Nucleus accumbens (tissue), 56 donors: ENCODE measurements at places on chromosomes 5 and 9.

GRCh38 chr5:758698-759053 is 25.9 kb downstream of the ZDHHC11B start:
- DNase-seq: no peak

- DNase-seq: no peak
Observed at GRCh38 chr9:68895741-68896478, 118.0 kb downstream of the PRKACG start.

GRCh38 chr5:23405316-23406068 is 101.9 kb upstream of the PRDM9 start:
- DNase-seq: no peak

DNA sequence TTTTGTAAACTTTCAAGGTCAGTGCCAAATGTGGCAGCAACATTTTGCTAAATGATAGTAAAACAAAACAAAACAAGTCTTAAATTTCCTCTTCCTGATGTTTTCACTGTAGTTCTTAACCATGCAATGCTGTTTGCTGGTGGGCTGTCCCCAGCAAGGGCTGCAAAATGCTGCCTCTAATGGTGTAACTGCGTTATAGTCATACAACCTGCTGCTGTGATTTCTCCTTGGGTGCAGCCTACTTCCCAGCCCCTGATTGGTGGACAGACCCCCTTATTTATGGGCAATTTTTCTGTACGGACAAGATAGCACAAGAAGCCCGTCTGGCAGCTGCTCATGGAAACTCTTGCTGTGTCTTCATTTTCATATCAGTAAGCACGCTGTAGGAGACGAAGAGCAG is 26.6 kb upstream of the PIP5K1B start:
- DNase-seq: no peak

- DNase-seq: no peak
Observed at GRCh38 chr5:138033386-138033808, 518 bp upstream of the FAM13B start.

DNA sequence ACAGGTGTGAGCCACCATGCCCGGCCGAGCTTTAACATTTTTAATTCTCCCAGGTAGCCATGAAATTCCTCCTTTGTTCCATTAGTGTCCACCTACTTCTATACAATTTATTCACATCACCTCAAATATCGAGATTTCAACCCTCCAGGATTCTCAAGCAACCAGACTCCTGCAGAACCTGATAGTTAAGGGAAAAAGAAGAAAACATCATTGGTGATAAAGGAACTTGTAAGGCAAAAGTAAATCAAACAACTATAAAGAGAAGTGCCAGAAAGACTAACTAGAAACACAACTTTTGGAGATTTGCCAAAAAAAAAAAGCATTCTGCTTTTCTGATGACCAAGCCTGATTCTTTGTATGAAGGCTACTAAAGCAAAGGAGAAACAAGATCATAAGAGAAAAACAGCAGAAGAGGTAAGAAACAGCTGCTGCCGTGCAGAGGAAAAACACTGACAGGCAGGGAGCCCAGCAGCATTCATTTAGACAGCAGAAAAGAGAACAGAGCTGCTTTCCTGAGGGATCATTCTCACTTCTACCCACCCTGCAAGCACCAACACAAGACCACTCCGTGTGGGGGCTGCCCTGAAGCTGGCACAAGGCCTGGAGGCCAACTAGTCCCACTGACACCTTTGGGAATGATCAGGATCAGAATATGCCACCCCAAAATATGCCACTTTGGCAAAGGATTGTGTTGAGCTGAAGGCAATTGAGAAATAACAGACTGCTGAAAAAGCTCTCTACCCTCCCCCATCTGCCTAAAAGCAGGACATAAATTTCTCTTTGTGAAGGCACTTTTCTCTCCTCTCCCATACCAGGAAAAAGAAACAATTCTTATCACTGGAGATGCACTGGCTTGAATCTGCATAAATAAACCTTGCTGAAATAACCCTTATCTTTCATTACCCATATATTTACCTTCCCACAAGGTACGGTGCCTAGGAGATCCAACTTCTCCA is 75.1 kb downstream of the ALDH7A1 start:
- no peak for DNase-seq

- DNase-seq: no peak
Observed at GRCh38 chr5:14268738-14269137, 125.6 kb downstream of the TRIO start.

DNA sequence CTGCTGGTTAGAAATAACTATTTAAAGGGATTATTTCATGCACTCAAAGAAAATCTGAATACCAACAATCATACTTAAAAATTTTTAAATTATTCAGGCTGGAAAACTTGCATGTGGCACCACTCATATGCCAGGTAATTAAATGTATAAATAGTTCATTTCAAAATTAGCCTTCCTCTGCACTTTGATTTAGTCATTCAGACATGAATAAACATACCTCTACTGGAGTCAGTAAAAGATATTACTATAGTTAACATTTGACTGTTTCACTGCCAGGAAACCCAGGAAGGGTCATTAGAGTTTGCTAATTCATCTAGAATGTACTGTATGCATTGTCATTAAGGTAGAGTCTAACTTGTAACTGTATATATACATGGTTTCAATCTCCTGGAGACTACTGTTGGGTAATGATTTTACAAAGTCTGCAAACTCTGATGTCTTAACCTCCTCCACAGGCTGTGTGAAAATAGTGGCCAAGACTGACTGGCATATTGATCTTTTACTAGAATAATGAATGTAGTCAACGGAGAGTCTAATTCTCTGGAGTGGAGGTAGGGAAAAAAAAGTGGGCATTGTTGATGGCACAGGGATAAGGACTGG is 43.7 kb downstream of the TEX10 start:
- DNase-seq: no peak

DNA sequence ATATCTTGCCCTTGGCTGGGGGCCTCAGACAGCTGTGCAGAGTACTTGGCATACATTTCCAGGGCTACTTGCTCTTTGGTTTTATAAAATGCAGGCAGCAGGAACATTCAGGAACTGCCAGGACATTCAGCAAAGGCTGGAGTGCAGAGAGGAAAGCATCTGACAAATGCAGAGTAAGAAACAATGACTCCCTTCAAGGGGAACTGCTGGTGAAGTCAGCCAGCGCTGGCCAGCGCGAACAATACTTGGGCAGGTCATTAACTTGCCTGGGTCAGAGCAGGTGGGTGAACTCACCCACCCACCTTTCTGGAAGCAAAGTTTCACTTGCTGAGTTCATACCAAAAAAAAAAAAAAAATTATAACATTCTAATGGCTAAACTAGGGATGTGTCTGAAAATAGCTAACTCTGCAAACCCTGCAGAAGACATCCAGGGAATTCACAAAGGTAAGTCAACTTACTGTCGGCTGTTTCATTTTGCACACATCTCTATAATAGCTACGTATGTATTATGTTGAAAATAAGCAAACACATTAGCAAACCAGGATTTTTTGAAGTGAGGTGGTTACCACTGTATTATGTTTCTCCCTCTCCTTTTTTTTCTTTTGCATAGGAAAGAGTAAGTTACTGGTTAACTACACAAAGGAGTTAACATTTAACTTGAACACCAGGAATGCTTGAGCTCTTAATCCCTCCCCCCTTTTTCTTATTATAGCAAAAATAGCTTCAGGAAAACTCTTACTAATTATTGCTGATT is 152.2 kb downstream of the GLIS3 start:
- DNase-seq: no peak

GRCh38 chr5:105565531-105565930 is 2002.9 kb upstream of the NUDT12 start:
- DNase-seq: no peak

- DNase-seq: no peak
Observed at GRCh38 chr5:74319076-74319475, 321.5 kb downstream of the ENC1 start.

DNA sequence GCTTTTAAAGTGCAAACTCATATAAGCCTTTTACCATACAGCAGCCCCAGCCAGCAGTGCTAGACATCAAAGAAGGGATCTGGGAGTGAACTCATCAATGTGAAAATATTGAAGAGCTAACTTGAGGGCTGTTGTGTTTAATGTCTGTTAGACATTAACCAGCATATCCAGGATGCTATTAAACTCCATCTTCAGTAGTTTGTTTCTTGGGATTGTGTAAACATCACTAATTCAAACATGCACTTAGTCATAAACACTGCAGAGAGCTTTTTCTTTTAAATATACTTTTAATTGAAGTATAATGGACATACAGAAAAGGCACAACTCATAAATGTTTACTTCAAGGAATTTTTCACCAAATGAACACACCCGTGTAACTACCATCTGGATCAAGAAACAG is 81.8 kb downstream of the TMEM252 start:
- no peak for DNase-seq

DNA sequence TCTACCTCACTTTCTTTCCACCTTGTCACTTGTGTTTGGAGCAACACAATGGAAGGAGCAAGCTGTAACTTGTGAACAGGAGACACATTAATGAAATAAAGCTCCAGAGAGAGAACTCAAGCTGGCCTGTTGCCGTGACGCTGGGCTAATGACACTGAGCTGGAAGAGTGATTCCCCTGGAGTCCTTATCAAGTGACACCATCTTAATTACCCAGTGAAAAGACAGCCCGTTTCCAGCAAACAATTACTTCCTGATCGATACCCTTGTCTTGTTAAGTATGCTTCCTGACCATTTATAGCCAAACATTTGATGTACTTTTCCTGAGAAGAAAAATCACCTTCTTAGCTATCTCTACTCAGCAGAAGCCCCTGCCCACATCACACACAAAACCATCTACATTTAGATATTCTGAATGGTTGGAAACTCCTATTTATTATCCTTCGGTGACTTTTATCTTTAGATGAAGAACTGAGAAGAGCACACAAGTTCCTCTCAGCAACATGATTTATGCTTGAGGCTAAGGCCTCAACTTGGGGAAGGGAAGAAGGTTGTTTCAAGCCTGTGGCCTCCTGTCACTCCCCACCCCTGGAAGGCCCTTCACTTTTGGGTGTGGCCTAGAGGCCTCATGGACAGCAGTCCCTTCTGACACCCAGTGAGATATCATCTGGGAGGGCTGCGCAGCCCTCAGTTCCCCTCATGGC is 34.1 kb downstream of the CRHBP start:
- DNase-seq: no peak

DNA sequence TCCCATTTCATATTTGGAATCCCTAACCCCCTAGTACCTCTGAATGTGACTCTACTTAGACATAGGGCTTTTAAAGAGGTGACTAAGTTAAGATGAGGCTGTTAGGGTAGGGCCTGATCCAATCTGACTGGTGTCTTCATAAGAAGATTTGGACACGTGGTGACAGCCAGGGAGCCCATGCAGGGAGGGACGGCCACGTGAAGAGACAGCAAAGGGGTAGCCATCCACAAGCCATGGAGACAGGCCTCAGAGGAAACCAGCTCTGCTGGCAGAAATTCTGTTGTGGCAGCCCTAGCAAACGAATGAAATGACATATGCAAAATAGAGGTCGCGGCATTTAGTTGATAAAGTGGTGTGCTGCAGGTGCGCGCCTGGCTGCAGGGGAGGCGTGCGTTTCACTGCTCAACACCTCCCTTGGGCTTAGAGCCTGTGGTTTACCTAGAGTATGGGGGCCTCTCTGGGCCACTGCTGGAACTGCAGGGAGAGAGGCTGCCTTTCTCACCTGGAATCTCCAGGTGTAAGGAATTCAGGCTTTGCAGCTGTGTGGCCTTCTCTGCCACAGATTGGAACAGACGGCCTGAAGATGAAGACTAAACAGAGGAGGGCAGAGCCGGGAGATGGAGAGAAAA is 7.1 kb upstream of the AFAP1L1 start:
- no peak for DNase-seq

DNA sequence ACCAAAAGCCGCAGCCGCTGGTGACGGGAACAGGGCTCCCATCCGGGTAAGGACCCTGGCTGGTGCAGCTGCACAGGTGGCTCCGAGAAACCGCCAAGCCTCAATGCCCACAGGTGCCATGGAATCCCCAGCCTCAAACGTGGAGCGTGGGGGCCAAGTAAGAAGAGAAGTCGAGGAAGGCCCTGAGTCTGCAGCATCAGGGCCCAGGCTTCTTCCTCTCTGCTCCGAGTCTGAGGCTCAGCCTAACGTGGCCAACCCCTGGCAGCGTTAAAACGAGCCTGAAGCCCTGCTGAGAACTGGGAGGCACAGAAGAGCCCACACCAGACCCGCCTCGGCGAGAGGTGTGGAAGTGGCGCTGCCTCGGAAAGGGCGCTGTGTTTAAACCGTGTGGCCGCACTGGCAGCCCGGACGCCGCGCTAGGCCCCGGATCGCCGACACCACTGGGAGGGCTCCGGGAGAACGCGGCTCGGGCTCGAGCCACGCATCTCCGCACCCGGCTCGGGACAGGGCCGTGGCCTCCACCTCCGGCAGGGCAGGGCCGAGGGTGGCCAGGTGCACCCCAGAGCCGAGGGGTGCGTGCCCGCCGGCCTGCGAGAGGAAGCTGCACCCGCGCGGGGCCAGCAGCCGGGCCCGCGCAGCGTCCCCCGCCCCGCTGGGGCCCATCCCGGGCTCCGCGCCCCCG is 730 bp downstream of the ZMYND19 start:
- no peak for DNase-seq

GRCh38 chr5:132777209-132778069 is at the start of gene SEPTIN8:
Gene SEPTIN8 (minus strand): TSS chr5:132777239. CDS start chr5:132777137, 102 bp downstream.
- peak; percentile 74 for DNase-seq

- peak; percentile 53 for DNase-seq
Observed at GRCh38 chr9:34513567-34514214, 9.1 kb downstream of the ENHO start.
